EL (cell line): ENCODE measurements at places on chromosomes 7 and 10.

DNA sequence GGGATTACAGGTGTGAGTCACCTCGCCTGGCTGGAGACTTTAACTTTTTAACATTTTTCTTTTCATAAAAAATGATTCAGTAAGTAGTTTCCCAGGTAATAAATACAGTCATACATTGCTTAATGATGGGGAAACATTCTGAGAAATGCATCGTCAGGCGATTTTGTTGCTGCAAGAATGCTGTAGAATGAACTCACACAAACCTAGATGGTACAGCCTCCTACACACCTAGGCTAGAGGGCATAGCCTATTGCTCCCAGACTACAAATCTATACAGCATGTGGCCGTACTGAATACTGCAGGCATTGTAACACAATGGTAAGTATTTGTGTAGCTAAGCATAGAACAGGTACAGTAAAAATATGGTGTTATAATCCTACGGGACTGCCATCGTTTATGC, 108.5 kb upstream of the SFMBT2 start:
- no peak for DNase-seq

DNA sequence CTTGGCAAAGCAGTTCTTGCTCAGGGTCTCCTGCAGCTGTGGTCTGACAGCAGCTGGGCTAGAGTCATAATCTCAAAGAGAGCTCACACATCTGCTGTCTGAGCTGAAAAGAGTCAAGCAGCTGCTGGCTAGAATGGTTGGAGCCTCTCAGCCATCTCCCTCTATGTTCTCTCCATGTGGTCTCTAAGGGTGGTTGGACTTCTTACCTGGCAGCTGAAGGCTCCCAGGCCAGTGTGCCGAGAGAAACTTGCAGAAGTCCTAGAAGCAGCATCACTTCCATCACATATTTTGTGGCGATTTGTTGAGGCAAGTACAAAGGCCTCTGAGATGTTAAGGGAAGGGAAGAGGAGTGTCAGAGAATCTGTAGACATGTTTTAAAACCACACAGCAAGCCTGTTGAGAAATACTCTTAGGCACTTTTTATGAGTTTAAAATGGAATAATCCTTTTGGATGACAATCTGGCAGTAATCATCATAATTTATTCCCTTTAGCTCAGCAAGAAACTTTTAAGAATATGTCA, 93.2 kb downstream of the REEP3 start:
- peak; percentile 8 for DNase-seq

GRCh38 chr7:44538093-44538797, 2.9 kb downstream of the NPC1L1 start:
- no peak for DNase-seq

- no peak for DNase-seq
These were observed 34.3 kb downstream of the SLC25A13 start for GRCh38 chr7:96287559-96287958.

GRCh38 chr10:88118729-88119128, 255.3 kb downstream of the PTEN start:
- DNase-seq: no peak

DNA sequence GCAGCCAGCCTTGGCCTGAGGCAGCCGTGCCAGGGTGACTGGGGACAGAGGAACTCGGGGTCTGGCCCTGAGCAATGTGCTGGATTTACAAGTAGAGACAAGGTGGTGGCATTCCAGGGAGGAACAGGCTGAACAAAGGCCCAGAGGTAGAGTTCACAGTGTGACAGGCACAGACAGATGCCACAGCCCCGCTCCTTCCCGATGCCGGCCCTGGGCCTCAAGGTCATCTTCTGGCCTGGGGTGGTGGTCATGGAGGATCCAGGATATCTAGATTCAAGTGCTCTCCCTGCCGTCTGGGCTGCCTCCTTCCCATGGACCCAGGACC, 68.9 kb upstream of the COL13A1 start:
- DNase-seq: no peak

DNA sequence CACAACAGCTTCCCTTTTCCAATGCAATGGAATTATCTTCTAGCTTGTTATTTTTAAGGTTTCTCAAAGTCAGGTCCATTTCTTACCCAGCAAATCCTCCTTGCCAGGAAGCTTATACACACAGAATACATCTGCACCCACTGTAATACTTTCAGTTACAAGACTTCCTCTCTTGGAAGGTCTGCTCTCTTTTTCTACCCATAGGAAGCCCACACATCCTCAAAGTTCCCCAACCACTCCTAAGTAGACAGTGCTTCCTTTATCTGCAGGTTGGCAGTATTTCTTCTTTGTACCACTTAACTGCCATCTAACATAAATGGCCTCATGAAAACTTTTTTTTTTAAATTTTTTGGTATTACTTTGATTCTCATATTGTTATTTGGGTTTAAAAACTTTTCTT, 155.6 kb downstream of the TAX1BP1 start:
- no peak for DNase-seq

DNA sequence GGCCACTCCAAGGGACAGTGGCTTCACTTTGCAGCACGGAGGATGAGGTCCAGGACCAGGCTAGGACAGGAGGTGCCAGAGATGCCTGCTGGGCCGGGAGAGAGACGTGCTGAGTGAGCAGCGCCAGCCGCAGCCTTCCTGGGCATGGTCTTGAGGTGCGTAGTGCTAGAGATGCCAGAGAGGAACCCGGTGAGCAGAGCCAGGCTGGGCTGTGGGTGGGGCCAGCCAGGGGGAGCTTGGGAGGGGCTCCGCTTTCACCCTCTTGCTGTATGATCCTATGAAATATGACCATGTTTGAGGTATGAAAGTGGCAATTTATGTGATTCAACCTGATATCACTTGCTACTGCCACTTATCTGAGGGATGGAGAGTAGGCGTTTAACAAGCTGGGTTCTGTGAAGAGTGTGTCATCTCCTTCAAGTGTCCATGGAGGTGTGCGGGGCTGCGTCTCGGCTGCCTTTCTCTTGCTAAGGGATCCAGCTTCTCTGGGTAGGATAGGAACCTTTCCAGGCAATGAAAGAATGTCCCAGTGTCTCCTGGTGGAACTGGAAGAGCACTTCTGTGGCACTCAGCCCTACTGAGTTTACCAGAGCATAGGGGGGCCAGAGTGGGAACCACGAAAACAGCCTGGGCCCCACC, 518.4 kb upstream of the FOXK1 start:
- DNase-seq: no peak

GRCh38 chr10:42977032-42977416, 99.8 kb upstream of the RET start:
- no peak for DNase-seq

GRCh38 chr10:47318706-47319105, 3.5 kb upstream of the GDF2 start:
- peak; percentile 4 for DNase-seq
